ENCODE measurements at places on chromosomes 11 and 22. TPM values are rescaled to one million over a fixed set of nuclear protein-coding genes. Genes with fewer than 3 reads are reported as not detected.

Gene CYTH4
- not detected for total RNA-seq

GRCh38 chr11:71293961-71294782, 41.8 kb upstream of the SHANK2 start:
- no peak for DNase-seq

DNA sequence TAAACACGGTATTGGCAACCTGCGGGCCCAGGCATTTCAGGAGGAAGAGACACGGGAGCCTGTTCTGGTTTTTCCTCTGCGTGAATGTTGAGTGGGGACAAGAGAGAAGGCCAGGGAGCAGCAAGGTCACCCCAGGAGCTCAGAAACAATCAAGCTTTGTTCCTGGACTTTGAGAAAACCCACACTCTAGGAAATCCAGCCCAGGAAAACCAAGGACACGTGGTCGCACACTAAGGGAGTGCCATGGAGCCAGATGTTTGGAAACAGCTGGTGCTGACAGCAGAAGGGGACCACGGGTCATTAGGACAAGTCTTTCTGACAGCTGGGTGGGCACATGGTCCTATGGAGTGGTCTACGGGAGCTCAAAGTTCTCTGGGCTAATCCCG, 44.1 kb downstream of the MYH9 start:
- DNase-seq: no peak

Gene DAGLA
- total RNA-seq: 2.3 TPM

Gene DLG2
- total RNA-seq: 1.7 TPM

Gene CHRDL2
- not detected for total RNA-seq
